ENCODE measurements at places on chromosomes 2 and 18.

- no peak for DNase-seq
These were observed 80.4 kb downstream of the PTPRM start for GRCh38 chr18:7647500-7647899.

DNA sequence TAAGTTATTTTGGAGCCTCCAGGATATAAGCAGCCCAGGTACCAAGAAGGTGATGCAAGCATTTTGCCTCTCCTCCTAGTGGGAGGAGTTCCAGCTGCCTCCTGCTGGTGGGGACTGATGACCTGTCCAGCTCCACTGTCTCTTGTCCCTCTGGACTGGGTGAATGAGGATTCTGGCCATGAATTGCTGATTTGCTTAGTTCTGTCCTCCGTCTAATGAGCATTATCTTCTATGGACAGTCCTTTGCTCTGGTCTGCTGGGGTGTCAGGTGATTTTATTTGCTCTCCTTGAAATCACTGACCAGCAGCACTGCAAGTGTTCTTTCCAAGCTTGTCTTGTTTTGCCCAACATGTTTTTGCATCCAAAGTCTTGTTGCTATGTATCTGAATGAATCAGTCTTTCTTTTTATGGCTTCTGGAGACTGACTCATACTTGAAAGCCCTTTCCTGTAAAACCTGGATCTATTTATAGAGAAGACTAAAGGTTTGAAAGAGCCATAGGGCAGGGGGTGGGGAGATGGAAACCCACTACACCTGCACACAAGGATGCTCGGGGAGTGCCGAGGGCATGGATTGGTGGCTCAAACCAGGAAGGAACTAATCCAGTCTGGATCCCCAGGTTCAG lies 40.5 kb upstream of the EFHD1 start:
- DNase-seq = no peak

- no peak for DNase-seq
These were observed 319.1 kb downstream of the CTNNA2 start for GRCh38 chr2:79831961-79832360.

DNA sequence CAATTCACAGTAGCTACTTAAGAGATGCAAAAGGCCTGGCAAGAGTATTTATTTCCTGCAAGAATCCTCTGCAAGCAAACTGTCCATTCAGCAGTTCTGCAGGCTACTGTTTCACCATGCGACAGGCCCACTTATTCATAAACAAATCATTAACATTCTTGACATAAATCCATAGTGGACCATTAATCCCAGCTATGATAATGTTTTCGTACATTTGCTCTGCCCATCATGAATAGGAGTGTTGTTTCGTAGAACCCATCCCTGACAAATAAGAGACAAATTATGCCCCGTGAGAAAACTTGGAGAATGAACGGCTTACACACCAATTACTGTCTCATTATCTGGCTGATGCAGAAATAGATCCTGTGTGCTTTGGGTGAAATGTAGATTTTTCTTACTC lies 65.4 kb downstream of the PID1 start:
- DNase-seq = no peak

- DNase-seq = no peak
These were observed 487.2 kb downstream of the DCDC2C start for GRCh38 chr2:4190548-4190947.

GRCh38 chr18:56977771-56978170 lies 169.1 kb upstream of the BOD1L2 start:
- no peak for DNase-seq

DNA sequence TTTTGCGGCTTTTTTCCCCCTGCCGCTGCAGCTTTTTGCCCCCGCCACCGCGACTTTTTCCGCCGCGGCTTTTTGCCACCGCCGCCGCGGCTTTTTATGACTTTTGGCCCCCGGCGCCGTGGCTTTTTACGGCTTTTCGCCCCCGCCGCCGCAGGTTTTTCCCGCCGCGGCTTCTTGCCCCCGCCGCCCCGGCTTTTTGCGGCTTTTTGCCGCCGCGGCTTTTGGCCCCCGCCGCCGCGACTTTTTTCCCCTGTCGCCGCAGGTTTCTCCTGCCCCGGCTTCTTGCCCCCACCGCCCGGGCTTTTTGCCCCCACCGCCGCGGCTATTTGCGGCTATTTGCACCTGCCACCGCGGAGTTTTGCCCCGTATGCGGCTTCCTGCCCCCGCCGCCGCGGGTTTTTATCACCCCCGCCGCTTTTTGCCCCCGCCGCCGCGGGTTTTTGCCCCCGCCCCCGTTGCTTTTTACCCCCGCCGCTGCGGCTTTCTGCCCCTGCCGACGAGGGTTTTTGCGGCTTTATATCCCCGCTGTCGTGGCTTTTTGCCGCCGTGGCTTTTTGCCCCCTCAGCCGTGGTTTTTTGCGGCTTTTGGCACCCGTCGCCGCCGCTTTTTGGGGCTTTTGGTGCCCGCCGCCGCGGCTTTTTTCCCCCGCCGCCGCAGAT lies 2750.9 kb downstream of the RPIA start:
- DNase-seq = no peak

DNA sequence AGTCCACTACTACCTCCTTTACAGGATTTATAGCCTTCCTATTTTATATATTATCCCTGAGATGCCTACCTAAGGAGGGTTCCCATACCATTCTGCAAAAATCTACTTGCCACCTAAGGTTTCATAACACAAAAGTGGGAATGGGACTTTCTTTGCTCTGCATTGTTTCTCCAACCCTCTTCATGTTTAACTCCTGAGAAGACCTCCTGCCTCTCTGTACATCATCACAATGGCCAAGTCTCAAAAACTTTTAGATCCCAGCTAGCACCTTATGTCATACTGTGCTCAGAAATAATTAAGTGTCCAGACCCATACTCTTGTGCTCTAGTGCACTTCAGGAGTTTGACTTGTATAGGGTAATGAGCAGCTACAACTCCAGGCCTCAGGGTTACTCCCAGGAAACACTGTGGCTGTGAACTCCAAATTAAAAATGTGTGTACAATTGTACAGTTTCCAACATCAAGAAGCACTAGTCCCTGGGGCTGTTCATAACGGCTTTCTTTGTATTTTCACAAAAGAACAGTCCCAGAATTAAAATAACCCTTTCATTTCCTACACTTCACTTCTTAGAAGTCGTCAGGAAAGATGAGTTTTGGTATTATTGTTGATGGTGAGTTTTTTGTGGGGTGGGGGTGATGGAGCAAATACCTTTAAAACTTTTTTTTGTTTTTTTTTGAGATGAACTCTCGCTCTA lies 39.4 kb downstream of the METAP1D start:
- no peak for DNase-seq

GRCh38 chr2:224971214-224971613 lies 71.1 kb downstream of the DOCK10 start:
- no peak for DNase-seq

DNA sequence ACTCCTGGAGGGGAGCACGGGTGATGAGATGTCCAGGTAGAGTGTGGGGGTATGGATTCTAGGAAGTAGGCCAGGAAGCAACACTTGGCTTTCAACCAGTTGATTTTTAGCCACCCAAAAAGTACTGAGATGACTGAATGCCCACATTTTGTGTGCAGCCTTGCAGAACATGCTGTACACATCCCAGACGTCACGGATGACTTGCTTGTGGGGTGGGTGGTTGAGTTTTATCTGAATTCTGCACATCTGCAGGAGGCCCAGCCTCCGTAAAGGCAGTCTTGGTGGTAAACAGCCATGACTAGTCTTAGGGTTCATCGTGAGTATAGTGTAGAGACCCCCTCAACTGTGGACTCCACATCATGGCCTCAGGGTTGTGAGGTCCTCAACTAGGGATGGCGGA lies 53.3 kb upstream of the CCDC195 start:
- no peak for DNase-seq
